ENCODE measurements at places on chromosomes 2 and 18. TPM values are rescaled to one million over a fixed set of nuclear protein-coding genes. Genes with fewer than 3 reads are reported as not detected.

SLC19A3 gene
- total RNA-seq, result not detected

EVA1A gene
- total RNA-seq, result 0.43 TPM

ZNF521 gene
- total RNA-seq, result not detected

GRHL1 gene
- total RNA-seq, result 0.20 TPM

TMEM150A gene
- total RNA-seq, result 1.0 TPM

UPP2 gene
- not detected for total RNA-seq

LGALSL gene
- 3.9 TPM for total RNA-seq

IL1F10 gene
- total RNA-seq, result not detected

MYOM1 gene
- total RNA-seq, result 1.3 TPM

CNNM4 gene
- total RNA-seq, result 5.1 TPM

AGXT gene
- not detected for total RNA-seq

VAMP8 gene
- total RNA-seq, result 91.1 TPM

KCNF1 gene
- total RNA-seq, result not detected

UBXN2A gene
- total RNA-seq, result 11.1 TPM

CTLA4 gene
- 28.7 TPM for total RNA-seq

PRADC1 gene
- total RNA-seq, result 16.2 TPM

CHRND gene
- not detected for total RNA-seq

BMP10 gene
- total RNA-seq, result not detected

GREB1L gene
- not detected for total RNA-seq

ARL5A gene
- total RNA-seq, result 79.9 TPM

UGT1A4 gene
- total RNA-seq, result not detected

Data from activated CD8-positive, alpha-beta T cell treated with anti-CD3 and anti-CD28 coated beads for 36 hours (primary cell).